Ovary (tissue), 10 donors: ENCODE measurements at places on chromosomes 2 and 18. TPM values are rescaled to one million over a fixed set of nuclear protein-coding genes. Genes with fewer than 3 reads are reported as not detected.

Gene TFPI
- 58.6 TPM for total RNA-seq

Gene TMEM163
- 1.5 TPM for total RNA-seq

DNA sequence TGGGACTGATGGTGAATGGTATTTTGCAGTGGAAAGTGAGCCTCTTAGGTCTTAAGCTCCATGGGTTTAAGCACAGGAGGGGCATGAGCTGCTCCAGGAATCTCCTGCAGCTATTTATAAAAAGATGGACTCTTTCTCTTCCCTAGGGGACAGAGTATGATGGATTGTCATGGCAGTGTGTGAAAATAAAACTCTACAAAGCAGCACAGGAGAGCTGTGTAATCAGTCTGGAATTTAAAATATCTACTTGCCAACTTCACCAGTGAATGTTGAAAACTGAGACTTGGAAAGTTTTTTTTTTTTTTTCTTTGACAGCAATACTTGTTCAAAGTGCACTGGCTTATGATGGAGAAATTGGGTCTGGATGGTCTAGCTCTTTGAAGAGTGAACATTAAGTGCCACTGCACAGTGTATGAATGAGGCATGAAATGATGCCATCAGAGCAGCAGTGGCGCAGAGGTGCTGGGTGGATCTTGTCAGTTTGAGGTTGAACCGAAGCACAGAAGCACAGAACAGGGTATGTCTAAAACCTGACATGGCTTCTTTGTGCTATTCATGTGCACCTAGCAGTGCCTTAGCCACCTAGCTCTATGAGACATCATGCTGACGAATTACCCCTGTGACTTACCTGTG is 245.4 kb downstream of the PTPRM start:
- no peak overlapping the region for H3K27ac ChIP-seq
- H3K4me3 ChIP-seq: no peak overlapping the region

DNA sequence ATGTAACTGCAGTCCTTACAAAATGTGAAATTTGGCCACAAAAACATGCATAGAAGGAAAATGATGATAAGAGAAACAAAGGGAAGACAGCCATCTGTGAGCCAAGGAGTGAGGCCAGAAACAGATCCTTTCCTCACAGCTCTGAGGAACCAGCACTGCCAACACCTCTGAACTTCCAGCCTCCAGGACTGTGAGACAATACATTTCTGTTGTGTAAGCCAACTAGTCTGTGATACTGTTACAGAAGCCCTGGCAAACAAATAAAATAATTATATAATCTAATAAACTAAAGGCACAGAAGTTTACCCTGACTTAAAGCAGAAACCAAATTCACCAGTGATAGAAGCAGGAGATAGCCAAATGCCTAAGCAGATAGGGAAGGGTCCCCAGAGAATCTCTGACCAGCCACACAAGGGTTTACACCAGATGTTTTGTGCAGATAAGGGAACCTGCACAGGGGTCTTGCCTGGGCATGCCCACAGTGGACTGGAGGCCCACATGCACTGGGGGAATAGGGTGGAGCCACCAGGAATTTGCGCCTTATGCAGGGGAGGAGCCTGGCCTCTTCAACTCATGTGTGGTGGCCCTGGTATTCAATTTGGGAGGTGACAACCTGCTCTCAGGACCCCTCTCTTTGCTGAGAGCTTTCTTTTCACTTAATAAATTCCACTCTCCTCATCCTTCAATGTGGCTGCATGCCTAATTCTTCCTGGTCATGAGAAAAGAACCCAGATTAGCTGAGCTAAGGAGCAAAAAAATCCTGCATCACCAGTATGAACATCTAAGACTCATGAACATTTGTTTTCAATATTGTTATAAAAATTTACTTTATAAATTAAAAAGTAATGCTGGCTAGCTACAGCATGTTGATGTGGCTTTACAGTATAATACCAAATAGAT is 3.8 kb upstream of the GCC2 start:
- DNase-seq: no peak
- H3K27me3 ChIP-seq: no peaks in the 10 kb centered on the region
- H3K36me3 ChIP-seq: no peaks in the 10 kb centered on the region

DNA sequence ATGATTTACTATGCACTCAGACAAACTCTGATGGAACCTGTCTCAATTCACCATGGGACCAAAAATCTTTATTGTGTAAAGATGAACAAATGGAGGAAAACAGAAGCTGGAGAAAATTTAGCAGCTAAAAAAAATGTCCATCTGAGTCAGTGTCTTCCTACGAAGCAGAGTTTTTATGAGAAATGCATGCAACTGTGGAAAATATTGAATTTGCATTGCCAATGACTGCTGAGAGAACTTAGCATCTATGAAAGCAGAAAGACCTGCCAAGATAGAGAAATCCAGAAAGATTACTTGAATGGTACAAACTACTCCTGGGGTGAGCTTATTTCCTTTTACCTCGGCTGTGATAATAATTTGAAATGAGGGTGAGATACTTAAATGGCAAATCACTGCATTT is 289.7 kb upstream of the GCFC2 start:
- no peak for DNase-seq
- H3K27ac ChIP-seq: no peak overlapping the region
- H3K4me1 ChIP-seq: no peaks in the 10 kb centered on the region
- H3K27me3 ChIP-seq: no peaks in the 10 kb centered on the region
- H3K4me3 ChIP-seq: no peak overlapping the region

- no peaks in the 10 kb centered on the region for H3K27me3 ChIP-seq
- DNase-seq: no peak
- H3K36me3 ChIP-seq: no peaks in the 10 kb centered on the region
- no peak overlapping the region for H3K27ac ChIP-seq
- H3K4me3 ChIP-seq: no peak overlapping the region
- H3K4me1 ChIP-seq: peaks cover 3% of the 10 kb centered on the region
Observed at GRCh38 chr2:168155046-168155445, 92.3 kb downstream of the STK39 start.

- no peak overlapping the region for H3K27ac ChIP-seq
- H3K27me3 ChIP-seq: no peaks in the 10 kb centered on the region
- H3K4me1 ChIP-seq: no peaks in the 10 kb centered on the region
- H3K36me3 ChIP-seq: no peaks in the 10 kb centered on the region
- DNase-seq: no peak
Observed at GRCh38 chr2:47946593-47946992, 40.3 kb upstream of the FBXO11 start.
